BJ (cell line): ENCODE measurements at places on chromosomes 6 and 20.

GRCh38 chr6:17297271-17298080 is 16.3 kb downstream of the RBM24 start:
- no peak for DNase-seq

DNA sequence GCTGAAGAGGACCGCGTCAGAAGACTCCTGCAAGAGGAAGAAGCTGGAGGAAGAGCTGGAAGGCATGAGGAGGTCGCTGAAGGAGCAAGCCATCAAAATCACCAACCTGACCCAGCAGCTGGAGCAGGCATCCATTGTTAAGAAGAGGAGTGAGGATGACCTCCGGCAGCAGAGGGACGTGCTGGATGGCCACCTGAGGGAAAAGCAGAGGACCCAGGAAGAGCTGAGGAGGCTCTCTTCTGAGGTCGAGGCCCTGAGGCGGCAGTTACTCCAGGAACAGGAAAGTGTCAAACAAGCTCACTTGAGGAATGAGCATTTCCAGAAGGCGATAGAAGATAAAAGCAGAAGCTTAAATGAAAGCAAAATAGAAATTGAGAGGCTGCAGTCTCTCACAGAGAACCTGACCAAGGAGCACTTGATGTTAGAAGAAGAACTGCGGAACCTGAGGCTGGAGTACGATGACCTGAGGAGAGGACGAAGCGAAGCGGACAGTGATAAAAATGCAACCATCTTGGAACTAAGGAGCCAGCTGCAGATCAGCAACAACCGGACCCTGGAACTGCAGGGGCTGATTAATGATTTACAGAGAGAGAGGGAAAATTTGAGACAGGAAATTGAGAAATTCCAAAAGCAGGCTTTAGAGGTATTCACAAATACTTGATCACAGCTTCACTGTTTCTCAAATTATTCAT is 8.9 kb upstream of the SNRNP48 start:
- no peak for DNase-seq

GRCh38 chr6:111061508-111061907 is 25.8 kb upstream of the SLC16A10 start:
- DNase-seq, result no peak

- DNase-seq, result no peak
Measured at GRCh38 chr6:91645811-91646210, 1058.9 kb upstream of the MAP3K7 start.

- no peak for DNase-seq
Measured at GRCh38 chr6:118787724-118788423, 106.1 kb upstream of the ASF1A start.

DNA sequence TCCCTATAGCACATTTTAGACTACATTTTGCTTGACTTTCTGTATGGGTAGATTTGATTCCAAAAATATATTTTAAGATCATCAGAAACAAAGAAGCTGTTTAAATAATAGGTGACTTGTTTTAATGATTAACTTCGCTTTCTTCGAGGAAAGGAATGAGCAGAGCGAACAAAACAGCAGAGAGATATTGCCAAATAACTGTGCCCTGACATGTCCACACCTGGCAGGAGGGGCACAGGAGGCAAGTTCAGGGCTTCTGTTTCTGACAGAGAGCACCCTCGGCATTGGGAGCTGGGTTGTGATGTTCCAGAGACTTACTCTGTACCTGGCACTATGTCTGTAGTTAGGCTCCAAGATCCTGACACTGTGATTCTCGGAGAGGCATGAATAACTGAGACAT is 155.7 kb upstream of the SASH1 start:
- no peak for DNase-seq

DNA sequence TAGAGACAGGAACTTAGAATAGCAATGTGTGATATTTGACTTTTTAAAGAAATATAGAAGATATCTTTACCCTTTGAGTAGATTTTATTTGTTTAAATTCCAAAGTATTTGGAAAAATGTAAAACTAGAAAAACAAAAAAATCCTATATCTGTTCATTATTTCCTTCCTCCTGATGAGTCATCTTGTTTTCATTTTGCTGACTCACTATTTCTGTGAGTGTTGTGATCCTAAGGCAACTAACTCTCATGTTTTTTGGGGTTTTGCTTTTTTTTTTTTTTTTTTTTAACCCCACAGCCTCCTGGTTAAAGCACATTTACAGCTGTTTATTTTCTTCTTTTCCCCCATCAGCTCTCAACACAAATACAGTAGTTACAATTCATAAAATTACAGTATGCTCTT is 37.8 kb upstream of the THEMIS start:
- DNase-seq, result no peak

DNA sequence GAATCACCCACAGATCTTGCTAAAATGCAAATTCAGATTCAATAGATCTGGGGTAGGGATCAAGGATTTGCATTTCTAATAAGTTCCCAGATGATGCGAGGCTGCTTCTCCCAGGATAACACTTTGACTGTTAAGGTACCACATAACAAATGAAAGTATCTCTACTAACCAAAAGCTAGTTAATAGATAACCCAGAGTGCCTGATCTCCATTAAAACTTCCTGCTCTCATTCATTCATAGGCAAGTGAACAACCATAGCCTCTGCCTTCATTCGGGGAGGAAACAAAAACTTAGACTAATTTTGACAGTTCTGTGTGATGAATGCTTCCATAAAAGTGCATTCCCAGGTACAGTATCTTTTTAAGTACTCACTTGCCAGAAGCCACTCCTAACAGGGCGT is 265.6 kb upstream of the BTBD3 start:
- DNase-seq, result no peak

DNA sequence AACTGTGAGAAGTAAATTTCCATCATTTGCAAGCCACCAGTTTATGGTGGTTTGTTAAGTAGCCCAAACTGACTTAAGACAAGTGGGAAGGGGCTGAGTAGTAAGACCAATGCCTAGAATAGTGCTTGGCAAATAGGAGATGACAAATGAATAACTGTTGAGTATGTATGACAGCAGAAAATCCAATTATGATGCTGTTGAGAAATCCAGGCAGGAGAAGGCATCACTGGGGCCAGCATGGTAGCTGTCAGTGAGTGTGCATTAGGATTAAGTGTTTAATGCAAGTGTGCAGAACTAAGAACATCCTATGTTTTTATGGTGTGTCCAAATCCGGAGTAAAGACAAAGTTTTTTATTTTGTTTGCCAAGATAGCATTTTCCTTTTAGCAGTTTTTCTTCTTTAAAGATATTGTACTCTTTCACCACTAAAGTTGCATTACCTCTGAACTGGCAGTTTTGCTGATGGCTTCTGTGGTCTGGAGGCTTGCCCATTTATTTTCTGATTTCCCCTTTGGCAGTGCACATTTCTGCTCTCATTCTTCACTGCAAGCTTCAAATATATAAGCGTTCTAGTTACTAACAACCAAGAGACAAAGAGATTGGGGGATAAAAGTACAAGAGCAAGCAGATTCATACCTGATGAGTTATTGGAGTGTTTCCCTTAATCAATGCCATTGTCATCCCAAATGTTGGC is 289.7 kb downstream of the KCNQ5 start:
- no peak for DNase-seq

GRCh38 chr20:54048481-54048880 is 21.9 kb downstream of the BCAS1 start:
- no peak for DNase-seq

GRCh38 chr6:42967228-42967627 is 6.7 kb downstream of the GNMT start:
- no peak for DNase-seq

GRCh38 chr6:167872538-167873210 is 46.0 kb downstream of the AFDN start:
- DNase-seq, result no peak

- DNase-seq, result no peak
Measured at GRCh38 chr6:167394820-167395219, 69.9 kb downstream of the TTLL2 start.

DNA sequence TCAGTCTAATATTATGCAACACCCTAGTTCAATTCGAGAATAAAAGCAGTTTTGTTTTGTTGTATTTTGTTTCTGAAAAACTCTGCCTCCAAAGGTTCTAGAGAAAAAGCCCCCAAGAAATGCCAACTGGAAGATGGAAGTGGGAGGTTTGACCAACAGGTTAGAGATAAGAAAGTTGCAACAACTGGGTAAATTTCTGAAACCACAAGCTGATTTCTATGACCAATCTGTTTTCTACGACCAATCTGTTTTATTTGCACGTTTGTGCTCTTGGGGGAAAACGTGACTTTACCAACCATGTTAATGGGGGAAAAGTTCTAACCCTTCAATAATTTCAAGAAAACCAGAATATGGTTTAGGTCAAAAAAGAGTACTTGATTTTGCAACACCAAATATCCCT is 173.2 kb downstream of the PDE7B start:
- no peak for DNase-seq

- no peak for DNase-seq
Measured at GRCh38 chr6:17656092-17656491, 50.6 kb downstream of the NUP153 start.

GRCh38 chr20:62267543-62267942 is 29.2 kb downstream of the OSBPL2 start:
- no peak for DNase-seq

- no peak for DNase-seq
Measured at GRCh38 chr20:49896204-49896603, 19.1 kb downstream of the SPATA2 start.

- DNase-seq, result no peak
Measured at GRCh38 chr6:47267301-47267700, 42.4 kb downstream of the TNFRSF21 start.

DNA sequence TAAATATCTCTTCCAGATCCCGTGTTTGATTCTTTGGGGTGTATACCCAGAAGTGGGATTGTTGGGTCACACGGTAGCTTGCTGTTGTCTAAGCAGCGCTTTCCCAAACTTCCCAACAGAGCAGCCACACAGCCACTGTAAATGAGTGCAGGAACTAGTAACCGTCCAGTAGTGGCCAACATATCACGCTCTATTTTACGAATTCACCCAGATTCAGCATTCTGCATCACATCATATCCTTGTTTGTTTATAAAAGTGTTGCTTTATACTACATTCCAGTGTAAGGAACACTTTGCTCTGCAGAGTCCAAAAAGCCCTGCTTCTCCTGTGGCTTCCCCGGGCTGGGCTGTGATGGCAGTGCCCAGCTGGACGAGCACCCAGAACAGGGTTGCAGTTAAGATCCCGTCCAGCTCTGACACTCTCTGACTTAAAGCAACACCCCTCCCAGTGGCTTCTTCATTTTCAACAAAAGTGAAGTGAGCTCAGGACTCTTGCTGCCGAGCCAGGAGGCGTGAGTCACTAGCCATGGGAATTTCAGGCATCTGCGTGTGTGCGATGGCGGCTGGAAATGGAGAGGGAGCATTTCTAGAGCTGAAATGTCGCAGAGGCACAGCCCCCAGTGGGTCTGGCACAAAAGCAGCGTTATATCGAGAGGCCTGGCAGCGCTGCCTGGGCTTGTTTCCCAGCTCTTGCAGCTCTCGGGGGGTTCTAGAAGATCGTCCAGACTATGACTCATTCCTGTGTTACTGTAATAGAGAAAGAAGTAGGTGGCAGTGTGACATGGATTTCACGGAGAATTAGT is 216.3 kb upstream of the ECI2 start:
- DNase-seq, result peak; percentile 89

DNA sequence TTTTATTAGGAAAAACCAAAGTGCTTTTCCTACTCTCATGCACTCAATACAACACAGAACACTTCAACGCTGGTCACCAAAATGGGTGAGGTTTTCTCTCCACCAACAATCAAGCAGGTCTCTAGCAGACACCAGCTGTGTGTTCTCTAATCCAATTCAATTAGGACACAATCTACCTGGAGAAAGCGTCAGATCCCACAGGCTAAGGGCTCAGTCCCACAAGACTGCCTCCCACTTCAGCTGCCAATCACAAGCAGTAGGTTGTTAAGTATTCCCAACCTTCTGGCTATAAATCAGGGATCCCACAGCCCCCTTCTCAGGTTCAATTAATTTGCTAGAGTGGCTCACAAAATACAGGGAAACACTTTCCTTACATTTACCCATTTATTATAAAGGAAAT is 47.7 kb downstream of the STMND1 start:
- no peak for DNase-seq

- DNase-seq, result no peak
Measured at GRCh38 chr6:56036916-56037600, 161.7 kb upstream of the BMP5 start.

GRCh38 chr6:151029970-151030369 is 164.5 kb downstream of the MTHFD1L start:
- DNase-seq, result no peak

DNA sequence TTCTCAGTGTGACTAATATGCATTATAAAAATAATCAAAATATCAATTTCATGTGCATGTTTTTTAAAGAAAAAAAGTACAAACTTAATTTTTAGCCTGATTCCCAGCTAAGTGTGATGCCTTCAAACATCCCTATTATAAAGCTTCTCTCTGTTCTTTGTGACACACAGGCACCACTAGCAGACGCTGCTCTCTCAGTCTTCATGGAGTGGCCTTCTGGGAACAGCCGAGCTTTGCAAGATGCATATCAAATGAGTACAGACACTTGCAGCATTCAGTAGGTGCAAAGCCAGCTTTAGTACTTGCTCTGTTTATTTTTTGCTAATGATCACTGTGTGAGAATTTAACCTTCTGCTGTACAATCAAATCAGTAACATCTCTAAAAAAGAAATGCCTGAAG is 340.0 kb downstream of the ADGRB3 start:
- DNase-seq, result no peak

GRCh38 chr20:52295556-52295955 is 104.0 kb upstream of the ZFP64 start:
- no peak for DNase-seq

GRCh38 chr20:24560571-24561491 is 91.4 kb downstream of the SYNDIG1 start:
- DNase-seq, result no peak

- DNase-seq, result no peak
Measured at GRCh38 chr20:33282196-33282934, 649 bp upstream of the BPIFB1 start.

GRCh38 chr20:56554869-56555268 is 21.8 kb downstream of the FAM209B start:
- peak; percentile 88 for DNase-seq

- no peak for DNase-seq
Measured at GRCh38 chr6:146829792-146830565, 231.2 kb downstream of the ADGB start.

GRCh38 chr20:10219993-10220750 is 1.5 kb downstream of the SNAP25 start:
- no peak for DNase-seq

GRCh38 chr6:8546496-8546895 is 111.2 kb upstream of the SLC35B3 start:
- no peak for DNase-seq
